Brain microvascular endothelial cell (primary cell): ENCODE measurements at places on chromosomes 1 and 21.

DNA sequence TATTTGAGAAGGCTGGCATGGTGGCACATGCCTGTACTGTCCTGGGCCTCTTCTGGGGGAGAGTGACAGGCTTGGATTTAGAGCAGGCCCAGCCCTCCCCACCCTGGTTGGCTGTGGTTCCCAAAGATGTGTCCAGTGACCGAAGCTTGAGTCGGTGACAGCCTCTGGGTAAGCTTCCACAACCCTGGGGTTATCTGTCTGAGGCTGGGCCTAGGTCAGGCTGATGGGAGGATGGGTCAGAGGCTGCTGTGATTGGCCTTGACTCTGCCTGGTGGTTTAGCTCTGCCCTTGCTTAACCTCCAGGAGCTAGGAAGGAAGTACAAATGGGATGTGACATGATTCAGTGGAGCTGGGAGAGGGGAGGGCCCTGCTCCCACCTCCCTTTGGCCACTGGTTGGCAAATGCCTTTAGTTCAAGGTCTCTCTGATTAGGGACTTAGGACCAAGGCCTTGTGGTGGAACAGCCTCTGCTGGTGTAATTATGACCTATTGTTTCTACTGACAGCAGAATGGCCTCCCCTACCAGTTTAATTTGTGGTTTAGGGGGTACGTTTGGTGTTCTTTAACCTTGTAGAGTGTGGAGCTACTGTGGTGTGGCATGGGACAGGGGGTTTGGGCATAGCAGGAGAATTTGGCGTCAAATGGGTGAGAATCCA is 16.6 kb downstream of the NUDC start:
- no peak for DNase-seq

DNA sequence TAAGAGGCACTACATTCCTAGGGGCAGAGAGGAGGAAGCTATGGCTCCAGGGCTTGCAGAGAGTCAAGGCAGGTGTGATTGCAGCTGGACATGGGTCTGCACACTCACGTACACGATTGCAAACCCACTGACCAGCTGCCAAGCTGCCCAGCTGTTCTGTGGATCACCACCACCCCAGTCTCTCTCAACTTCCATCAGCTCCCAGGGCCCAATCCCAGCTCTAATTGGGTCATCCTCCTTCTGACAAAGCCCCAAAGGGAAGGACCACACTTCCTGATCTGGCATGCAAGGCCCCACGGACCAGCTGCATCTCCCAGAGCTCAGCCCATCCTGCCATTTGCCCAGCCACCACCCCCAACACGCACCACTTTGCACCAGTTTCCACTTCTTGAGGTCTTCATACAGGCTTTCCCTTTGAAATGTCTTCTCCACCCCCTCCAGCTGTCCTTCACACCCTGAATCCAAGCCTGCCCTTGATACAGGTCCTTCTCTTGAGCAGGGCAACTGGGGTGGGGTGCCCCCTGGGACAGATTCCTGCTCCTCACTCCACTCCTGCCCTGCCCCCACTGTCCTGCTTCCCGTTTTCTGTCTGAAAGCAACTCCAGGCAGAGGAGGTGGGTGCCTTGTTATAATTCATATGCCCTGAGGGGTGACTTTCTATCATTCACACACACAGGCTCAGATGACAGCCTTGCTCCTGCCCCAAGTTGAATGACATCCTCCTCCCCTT is 179.4 kb upstream of the EDN2 start:
- no peak for DNase-seq

GRCh38 chr1:25161981-25162380 is 70.3 kb downstream of the SYF2 start:
- DNase-seq, result no peak

DNA sequence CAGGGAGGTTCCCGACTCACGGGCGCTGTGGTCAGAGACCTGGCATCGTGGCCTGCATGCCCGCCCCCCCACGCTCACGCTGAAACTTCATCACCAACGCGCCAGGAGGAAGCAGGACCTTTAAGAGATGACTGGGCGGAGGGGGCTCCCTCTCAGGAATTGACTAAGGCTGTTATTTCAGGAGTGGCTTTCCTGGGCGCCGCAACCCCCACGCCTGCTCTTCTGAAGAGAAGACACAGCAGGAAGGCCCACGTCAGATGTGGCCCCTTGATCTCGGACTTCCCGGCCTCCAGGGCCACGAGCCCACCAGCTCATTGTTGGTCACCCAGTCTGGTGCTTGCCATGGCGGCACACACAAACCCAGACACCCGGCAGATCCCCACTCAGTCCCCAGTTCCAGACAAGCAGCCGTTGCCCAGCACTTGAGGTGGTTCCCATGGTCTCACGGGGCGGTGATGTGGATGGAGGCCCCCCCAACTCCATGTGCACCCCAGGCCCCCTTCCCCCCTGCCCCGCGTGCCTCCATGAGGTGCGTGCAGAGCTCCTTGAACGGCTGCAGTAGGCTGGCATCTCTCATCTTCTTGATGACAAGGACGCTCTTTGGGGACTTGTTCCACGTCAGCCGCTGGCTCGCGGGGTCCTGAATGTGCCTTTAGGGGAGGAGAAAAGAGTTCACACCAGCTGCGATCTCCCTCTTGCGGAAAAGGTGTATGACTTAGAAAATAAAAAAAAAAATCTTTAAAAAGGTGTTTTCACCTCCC is 21.4 kb downstream of the NADK start:
- no peak for DNase-seq
